ENCODE measurements at places on chromosomes 4 and X.

DNA sequence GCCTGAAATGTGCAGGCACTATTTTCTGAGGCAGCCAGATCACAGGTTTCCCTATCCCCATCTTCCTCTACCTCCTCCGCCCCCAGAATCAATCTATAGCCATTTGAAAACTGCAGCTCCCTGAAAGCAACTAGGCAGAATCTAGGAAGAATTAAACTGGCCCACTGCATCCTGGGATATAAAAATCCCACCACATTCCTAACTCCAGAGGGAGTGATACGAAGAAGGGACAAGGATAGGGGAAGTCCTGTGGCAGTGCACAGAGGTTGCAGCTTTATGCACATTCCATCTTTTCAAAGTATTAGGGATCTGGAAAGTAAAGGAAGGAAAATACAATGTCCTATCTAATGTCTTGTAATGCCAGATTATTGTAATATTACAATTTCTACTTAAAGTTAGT lies 18.3 kb upstream of the HERC3 start:
- no peak for DNase-seq

- no peak for DNase-seq
These were observed 394.6 kb downstream of the PCDH7 start for GRCh38 chr4:31114816-31115215.

GRCh38 chr4:25012655-25013054 lies 18.1 kb downstream of the LGI2 start:
- no peak for DNase-seq

DNA sequence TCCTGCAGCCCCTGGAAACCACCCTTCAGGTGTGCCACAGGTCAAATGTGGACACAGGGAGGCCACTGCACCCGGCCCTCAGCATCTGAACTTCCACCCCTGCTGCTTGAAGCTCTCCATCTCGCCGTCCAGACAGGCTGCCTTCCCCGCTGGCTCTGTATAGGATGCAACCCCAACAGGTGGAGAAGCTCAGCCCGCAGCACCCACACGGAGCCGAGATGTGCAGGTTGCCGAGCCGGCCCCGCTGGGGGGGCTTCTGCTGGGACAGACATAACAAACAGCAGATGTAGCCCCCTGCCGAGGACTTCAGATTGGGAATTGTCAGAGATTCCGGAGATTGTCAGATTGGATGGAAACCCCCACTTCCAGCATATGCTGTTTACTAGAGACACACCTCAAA lies 20.5 kb downstream of the TMEM187 start:
- no peak for DNase-seq

- DNase-seq, result peak; percentile 70
These were observed 9.6 kb downstream of the RHOH start for GRCh38 chr4:40206426-40206825.

DNA sequence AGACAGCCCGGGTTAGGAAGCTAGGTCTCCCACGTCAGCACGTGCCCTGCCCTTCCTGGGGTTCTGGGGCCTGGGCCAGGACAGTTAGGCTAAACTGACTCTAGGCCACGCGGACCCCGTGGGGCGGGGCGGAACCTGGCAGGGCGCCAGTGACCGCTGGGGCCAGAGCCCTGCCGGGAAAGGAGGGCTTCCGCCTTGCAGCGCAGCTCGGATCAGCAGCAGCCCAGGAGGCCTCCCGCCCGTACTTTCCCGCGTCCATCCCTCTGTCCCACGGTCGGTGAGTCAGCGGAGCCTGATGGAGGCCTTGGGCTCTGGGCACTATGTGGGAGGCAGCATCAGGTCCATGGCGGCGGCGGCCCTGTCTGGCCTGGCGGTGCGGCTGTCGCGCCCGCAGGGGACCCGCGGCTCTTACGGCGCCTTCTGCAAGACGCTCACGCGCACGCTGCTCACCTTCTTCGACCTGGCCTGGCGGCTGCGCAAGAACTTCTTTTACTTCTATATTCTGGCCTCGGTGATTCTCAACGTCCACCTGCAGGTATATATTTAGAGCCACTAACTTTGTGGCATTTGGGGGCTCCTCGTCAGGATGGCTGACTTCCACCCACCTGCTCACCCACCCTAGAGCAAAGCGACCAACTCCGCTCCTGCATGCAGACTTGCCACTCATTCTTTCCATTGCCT lies at the start of gene SMIM10:
SMIM10 (plus strand) TSS at position 191 of the 681 bp plus-strand sequence; CDS start at position 296, 105 bp downstream.
- DNase-seq, result peak; percentile 30

- DNase-seq, result no peak
These were observed 94.6 kb downstream of the PAPSS1 start for GRCh38 chr4:107625391-107625902.

DNA sequence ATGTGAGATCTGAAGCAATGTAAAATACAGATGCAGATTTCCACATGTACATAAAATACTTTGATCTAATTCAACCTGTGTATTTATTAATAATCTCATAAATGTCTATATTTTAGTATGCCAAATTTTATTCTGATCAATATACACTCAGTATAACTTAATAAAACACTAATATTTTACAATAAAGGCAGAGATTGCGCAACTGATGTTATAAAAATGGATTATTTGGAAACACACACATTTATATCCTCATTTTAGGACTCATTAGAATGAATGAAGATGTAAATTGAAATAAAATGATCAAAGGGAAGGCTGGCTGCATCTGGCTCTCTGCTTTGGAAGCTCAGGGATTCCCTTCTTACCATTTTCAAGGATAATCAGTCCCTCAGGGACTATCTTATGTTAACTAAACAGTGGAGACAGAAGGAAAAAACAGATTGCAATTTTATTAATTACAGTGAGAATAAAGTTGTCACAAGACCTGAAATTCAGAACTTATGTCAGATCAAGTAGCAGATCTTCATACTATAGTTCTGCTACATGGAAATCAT lies 900.9 kb upstream of the EPHA5 start:
- no peak for DNase-seq

GRCh38 chr4:87211249-87211952 lies 9.0 kb downstream of the KLHL8 start:
- DNase-seq, result no peak

DNA sequence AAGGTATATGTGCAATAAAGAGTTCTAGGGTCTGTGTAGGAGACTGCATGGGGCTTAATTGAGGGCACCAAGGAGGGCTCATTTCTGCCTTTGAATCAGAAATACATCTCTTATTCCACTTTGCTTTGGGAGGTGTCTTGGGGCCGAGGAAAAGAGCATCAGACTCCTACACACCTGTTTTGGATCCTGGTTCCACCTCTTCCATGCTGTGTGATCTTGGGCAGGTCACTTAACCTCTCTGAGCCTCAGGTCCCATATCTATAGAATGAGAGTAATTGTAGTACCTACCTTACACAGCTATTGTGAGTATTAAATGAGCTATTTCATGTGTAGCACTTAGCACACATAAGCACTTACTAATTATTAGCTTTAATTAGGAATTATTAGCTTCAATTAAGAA lies 100.6 kb downstream of the RTL5 start:
- no peak for DNase-seq

- DNase-seq, result no peak
These were observed 841.3 kb downstream of the PDHA2 start for GRCh38 chr4:96681218-96681617.

DNA sequence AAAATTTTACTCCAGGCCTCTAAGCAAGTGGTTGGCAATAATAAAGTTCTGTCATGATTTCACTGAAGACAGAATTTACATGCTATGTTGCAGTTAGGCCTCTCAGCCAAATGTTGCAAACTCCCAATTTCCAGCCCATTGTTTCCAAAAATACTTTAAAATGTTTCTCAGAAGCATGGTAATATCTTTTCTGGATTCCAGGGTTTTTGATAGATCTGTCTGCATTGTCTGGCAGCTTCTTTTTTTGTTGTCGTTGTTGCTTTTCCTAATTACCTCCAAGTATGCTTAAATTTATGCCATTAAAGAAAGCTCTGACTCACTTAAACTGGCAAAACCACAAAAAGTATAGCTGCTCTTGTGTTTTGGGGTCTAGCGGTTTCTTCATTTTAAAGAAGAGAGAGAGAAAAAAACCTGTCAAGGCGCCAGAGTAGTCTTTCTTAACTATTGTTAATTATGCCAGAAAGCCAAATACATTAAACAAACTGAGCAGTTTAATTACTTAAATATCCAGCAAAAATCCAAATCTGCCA lies 97.0 kb downstream of the AGTR2 start:
- no peak for DNase-seq

DNA sequence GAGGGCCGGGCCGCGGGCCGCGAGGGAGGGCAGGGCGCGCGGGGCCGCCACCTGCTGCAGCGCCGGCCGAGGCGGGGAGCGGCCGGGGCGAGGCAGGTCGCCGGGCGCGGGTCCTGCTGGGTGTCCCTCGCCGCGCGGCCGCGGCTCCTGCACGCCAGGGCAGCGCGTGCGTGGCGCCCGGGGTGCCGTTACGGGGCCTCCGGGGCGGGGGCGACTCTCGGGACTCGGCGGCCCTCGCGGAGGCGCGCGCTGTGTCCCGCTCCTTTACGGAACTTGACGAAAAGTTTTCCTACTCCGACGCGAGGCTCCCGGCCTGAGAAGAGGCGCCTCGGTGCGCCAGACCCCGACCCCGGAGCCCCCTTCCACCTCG lies 329 bp downstream of the TBC1D14 start:
- DNase-seq, result peak; percentile 16

- DNase-seq, result peak; percentile 84
These were observed 23.9 kb upstream of the TMSB4X start for GRCh38 chrX:12950851-12951594.

DNA sequence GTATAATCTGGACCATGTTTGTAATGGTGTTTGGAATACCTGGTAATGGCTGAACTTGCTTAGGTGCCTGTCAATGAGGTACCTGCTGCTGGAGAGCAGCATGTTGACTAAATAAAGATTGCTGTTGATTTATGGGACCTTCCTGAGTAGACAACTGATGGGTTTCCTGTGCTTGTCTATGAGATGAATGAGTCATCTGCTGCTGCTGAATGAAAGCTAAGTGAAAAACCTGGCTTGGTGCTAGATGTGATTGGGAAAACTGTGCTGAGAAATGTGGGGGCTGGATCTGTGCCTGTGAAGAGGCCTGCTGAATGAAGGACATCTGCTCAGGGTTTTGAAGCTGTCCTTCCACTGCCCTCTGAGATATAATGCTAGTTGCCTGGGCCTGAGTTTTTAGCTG lies 69.6 kb downstream of the WNK3 start:
- no peak for DNase-seq

DNA sequence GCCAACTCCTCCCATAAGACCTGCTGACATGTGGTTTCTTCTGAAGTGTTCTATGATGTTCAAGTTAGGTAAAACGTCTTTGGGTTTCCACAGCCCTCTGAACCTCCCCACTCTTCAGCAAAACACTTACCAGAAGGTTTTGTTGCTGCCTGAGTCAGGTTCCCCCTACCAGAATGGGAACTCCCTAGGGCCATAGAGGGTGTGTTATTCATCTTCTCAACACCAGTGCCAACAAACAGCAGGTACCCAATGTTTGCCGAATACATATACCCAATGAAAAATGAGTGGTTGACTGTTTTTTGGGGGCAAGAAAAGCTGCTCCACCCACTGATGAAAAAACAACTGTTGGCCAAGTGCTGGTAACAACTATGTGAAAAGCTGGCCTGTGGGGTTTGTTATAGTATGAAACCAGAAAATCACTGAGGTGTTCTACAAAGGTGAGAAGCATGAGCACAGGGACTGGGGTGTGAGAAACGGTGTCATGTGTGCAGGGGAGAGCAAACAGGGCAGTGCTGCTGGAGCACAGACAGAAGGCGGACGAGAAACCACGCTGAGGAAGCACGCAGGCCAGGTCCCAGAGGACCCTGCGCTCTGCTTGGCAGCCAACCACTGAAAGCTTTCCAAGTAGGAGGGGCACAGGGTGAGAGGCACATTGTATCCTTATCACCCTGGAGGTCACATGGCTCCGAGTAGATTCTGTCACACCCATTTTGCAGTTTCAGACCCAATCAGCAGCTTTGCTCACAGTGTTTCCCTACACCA lies 28.8 kb downstream of the ATP8A1 start:
- DNase-seq, result peak; percentile 77

DNA sequence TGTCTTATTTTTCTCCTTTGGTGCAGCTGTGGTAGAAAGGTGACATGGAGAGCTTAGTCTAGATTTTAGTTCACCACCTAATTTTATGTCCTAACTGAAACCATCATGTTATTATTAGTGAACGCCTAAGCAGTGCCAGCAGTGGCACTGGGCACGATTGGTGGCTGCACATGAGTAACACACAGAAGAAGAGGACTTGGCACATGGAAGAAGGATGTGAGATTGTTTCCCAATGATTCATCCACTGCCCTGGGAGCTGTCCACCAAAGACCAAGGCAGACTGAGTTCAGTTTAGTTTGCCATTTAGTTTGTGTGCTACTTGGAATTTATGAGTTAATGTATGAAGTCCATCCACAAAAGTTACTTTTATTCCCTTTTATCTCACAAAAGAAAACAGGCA lies 68.1 kb upstream of the NAP1L5 start:
- DNase-seq, result no peak

DNA sequence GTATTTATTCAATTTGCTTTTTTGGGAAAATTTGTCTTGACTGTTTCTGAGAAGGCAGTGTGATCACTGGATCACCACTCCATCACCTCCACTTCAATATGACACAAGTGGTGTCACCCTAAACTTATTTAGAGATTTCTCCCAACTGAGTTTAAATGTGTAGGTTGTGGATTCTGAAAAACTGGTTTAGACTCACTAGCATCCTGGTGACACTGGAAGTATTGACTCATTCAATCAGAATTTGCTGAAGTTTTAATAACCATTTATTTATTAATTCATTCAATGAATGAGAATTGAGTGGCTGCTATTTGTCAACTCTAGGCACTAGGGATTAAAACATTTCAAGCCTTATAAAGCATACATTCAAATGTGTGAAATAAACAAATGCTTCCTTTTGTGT lies 819.1 kb upstream of the EPHA5 start:
- no peak for DNase-seq

DNA sequence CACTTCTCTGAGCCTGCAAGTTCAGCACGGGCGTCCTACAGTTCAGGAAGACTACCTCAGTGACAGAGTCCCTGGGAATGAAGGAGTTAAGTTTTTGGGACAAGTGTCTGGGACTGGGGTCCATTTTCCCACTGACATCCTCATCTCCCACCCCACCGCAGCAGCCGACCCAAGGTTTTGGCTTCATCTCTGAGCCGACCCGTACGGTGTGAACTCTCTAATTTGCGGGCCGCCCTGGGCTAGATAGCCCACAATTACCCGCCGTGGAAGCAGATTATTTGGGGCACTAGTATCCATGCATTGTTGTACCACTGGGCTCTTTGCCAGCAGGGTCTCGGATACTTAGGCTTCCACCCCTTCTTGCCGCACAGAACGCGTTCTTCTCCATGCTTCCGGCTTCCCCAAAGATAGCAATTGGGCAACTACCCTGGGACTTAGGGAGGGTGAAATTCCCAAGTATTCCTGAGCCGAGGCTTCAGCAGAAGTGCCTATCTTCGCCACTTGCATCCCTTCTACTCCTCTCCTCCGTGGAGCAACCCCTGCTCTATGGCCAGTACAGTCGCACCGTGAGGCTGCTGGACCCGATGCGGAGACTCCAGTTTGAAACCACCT lies 2.4 kb downstream of the IL1RAPL2 start:
- no peak for DNase-seq

DNA sequence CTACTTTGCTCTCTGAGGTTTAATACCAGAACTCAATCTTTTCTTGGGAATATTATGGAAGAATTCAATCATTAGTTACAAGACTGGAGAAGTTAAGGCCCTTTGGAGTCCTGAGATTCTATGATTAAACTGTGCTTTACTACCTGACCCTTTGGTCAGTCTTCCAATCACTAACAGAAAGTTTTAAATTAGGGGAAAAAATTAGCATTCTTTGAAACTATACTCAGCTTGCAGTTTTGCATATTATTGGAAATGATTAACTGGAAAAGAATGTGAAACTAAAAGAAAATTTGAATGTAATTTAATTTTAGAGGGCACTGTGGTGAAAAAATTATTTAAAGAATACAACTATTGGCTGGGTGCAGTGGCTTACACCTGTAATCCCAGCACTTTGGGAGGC lies 18.7 kb upstream of the GPR34 start:
- no peak for DNase-seq

- DNase-seq, result peak; percentile 0
These were observed 84.6 kb downstream of the THOC2 start for GRCh38 chrX:123648028-123648810.

Measured in CD4-positive, alpha-beta T cell treated with Interferon alpha-2 for 1 hour (primary cell).